HTR-8/SVneo (cell line): ENCODE measurements at places on chromosomes 2 and 18.

GRCh38 chr2:78486565-78486964, 538.9 kb upstream of the REG3G start:
- no peak for DNase-seq

- DNase-seq = no peak
Measured at GRCh38 chr2:17788773-17789172, 27.5 kb upstream of the MSGN1 start.

DNA sequence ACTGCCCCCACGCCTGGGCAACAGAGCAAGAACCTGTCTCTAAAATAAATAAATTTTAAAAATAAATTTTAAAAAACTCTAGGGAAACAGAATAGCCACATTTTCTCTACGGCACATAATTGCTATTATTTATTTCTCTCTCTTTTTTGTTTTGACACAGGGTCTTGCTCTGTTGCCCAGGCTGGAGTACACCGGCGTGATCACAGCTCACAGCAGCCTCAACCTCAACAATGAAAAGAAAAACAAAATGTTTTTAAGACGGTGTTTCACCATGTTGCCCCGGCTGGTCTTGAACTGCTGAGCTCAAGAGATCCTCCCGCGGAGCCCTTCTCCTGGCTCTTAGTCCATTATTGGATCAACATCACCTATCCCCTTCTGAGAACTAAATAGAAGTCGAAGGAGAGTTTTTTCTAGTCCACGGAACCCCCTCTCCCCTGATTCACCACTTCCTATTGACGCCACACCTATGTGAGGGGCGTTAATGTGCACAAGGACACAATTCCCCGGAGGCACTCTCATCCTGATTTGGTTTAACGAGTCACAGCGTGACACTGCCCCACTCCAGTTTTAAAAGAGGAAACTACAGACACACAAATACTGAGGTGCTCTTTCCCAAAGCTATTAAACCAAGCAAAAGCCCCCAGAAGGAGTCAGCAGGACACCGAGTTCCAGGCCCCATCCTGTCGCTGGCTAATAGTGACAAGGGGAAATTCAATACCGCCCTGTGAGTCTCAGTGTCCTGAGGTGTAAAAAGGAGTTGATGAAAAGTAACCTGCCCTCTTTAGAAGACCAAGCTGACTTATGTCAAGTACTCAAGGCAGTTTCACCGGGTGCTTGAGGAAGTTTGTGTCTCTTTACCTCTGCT, 1.1 kb downstream of the NPC1 start:
- DNase-seq = no peak

- DNase-seq = peak; percentile 22
Measured at GRCh38 chr2:118185210-118186109, 97.2 kb downstream of the INSIG2 start.
